HAP-1 (cell line): ENCODE measurements at places on chromosomes 6 and 20.

GRCh38 chr6:110296241-110297025 is 61.7 kb downstream of the METTL24 start:
- no peak for DNase-seq

GRCh38 chr6:43367245-43367984 is 2.0 kb downstream of the ZNF318 start:
- DNase-seq: no peak

GRCh38 chr20:19784511-19785172 is 26.6 kb downstream of the RIN2 start:
- DNase-seq: peak; percentile 68

- no peak for DNase-seq
Measured at GRCh38 chr20:25270829-25271251, 23.0 kb downstream of the PYGB start.

- no peak for DNase-seq
Measured at GRCh38 chr6:136764517-136764993, 27.7 kb downstream of the MAP3K5 start.
